CD4-positive, alpha-beta T cell treated with Interleukin-6 for 4 hours (primary cell): ENCODE measurements at places on chromosomes 4 and X.

- DNase-seq, result no peak
These were observed 736.9 kb upstream of the MAGEB2 start for GRCh38 chrX:29478336-29479069.

DNA sequence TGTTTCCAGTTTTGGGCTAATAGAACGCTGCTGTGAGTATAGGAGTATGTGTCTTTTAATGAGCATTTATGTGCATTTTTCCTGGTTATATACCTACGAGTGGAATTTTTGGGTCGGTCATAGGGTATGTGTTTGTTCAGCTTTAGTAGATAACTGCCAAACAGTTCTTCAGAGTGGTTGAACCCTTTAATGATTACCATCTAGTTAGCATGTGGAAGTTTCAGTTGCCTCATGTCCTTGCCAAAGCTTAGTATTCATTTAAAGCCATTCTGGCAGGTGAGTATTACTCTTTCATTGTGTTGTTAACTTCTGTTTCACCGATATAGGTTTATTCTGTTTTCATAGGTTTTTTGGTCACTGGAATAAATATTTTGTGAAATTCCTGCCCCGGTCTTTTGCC, 229.1 kb downstream of the ARHGAP10 start:
- no peak for DNase-seq

DNA sequence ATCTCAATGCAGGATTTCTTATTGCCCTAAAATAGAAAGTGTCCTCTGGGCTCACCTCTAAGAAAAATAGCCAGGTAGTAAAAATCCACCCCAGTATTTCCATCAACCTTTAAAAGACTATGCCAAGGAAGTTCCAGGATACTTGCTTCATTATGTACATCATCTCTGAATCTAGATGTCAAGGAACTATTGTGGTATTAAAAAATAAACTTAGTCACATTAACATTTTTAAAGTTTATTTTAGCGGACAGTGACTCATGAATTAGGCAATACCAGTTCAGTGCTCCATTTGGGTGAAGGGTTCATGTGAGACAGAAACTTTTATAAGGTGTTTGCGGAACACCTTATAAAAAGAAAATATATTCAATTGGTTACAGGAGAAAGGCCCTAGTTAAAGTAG, 209.2 kb downstream of the ADAM29 start:
- no peak for DNase-seq

- DNase-seq, result no peak
These were observed 37.0 kb upstream of the OTUD4 start for GRCh38 chr4:145217349-145217748.

DNA sequence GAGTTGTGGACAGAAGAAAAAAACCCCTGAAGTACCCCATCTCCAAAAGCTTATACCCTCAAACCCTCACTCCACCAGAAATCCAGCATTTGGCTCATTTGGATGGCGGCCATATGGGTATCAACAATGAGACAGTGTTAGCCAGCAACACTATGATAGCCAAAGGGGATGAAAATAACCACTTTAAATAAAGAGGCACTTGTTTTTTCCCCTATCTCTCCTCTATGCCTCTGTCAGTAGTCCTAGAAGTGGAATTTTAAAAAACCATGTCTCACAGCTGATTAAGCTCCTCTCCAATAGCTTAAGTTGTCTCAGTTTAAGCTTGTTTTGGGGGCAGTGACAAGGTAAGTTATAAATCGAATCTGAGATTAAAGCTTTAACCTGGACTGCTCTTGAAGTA, 124.0 kb downstream of the MOSPD2 start:
- no peak for DNase-seq

DNA sequence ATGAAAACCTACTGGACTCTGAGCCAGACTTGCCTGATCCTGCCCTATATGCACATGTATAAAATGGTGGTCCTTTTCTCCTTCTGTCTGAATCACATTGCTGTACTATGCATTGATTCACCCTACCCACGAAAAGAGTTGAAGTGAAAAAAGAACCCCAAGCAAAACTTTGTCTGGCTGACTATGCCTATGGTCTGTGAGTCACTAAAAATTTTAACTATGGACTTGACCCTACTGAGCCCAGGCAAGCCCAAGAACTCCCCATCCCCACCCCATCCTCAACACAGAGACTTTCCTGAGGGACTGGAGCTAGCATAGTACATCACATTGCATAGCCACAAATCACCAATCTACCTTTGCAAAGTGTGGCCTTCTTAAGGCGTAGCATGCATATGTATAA, 116.6 kb upstream of the TENM3 start:
- no peak for DNase-seq

- DNase-seq, result no peak
These were observed 170.0 kb upstream of the GYPA start for GRCh38 chr4:144310535-144310934.

DNA sequence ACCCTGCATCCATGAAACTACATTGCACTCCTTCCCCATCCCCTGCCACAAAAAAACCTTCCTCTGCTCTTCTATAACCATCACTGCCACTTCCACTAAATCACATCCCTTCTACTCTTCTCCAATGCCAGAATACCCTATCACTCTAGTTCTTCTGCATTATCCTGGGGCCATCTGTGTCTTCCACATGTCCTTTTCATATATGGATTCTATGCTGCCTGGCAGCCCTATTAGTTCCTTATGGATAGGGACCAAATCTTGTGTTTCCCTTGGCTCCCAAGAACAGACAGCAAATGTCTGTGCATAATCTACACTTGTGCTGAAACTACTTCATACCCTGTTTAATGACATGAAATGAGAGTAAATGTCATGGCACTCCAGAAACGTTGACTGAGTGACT, 68.0 kb downstream of the LHFPL1 start:
- no peak for DNase-seq

DNA sequence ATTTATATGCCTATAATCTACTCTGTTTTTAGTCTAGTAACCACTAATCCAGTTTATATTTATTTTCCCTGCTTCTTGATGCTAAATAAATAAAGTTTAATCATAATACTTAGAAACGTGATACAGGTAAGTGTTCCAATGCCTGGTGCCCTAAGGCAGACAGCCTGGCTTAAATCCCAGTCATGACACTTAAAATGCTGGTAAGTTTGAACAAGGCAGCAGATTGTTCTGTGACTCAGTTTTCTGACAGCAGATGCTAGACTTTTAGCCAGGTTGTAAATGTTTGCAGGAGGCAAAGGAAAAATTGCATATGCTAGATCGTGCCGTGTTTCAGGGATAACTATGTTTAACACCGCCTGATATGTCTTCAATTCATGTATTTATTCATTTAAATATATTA, 2661.6 kb downstream of the PCDH7 start:
- no peak for DNase-seq

DNA sequence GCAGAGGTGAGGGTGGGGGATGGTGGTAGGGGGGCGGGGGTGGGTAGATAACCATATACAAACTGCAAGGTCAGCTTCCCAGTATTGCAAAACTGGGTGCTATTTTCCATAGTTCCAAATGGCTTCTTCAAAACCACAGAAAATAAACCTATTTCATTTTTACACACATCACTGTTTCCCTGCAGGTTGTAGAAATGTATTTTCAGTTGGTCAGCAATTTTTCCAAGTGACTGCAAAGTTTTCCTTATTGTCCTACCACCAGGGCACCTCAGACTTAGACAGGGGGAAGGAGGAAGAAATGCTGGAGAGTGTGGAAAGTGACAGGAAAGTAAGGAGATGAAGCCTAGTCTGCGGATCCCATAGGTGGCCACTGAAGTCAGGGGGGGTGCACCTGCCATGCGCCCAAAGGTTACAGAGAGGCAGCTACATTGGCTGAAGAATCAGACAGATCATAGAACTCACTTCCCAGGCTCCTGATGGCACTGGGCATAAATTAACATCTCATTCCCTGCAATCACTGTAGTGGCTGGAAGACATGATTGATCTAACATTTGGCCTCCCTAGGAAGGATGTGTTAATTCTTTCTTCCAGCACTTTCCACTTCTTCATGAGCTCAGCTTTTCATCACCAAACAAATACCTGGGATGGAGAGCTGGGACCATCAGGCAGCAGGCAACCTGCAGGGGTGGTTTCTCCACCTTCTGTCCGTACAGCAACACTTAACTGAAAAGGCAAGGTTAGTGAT, 402.0 kb downstream of the HNRNPD start:
- no peak for DNase-seq

DNA sequence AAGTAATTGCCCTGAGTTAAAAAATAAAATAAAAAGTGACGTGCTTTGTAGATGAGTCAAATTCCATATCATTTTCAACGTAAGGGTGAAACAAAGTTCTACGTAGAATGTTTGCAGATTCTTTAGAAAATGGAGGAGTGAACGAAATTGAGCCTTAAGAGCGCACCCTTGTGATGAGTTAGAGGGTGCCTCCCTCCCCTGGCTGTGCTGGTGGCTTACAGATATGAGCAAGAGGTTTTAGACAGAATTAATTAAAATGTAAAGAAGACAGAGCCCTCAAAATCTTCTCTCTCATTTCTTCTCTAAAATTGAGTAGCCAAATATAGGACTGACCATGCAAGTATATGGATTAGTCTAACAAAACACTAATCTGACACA, 30.2 kb upstream of the LGI2 start:
- no peak for DNase-seq

DNA sequence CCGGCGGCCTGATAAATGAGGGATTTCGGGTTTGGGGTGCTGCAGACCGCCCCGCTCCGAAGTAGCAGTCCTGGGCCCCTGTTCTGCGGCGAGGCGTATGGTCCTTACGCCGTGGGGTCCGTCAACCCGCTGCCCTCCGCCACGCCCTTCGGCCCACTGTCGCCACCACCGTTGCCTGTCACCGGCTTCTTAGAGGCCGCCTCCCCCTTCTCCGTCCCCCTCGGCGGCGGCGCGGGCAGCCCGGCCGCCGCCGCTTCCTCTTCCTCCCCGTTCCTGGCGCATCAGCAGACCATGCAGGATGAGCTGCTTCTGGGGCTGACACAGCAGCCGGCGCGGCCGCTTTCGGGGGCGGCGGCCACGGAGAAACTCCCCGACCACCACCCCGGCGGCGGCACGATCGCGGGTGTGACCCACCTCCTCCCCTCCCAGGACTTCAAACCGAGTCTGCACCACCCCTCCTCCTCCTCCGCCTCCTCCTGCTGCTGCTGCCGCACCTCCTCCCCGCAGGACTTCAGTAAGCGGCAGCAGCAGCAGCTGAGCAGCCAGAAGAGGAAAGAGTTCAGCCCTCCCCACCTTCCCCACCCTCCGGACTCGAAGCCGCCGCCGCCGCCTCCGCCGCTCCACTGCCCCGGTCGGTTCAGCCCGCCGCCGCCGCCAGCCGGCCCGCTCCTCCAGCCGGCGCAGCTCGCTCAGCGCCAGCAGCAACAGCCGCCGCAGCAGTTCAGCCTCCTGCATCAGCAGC, 549 bp downstream of the CPEB2 start:
- DNase-seq, result peak; percentile 86
